ENCODE measurements at places on chromosomes 11 and 22.

DNA sequence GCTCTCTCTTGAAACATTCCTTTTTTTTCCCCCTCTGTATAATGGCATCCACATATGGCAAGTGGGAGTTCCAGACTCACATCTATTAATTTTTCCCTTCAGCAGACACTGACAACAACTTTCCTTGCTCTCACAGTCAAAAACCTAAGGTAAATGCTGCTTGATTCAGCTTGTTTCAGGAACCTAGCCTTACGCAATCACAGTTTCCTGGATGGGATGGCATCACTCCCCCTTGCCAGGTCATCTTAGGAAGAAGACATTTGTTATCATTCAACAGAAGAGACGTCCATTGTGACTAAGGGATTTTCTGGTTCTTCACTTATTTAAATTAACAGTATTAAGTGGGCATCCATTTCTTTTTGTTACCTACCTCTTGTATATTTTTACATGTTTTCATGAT, 112.0 kb upstream of the PDGFD start:
- DNase-seq, result no peak

- no peak for DNase-seq
Measured at GRCh38 chr11:78802058-78802761, 227.5 kb upstream of the NARS2 start.

DNA sequence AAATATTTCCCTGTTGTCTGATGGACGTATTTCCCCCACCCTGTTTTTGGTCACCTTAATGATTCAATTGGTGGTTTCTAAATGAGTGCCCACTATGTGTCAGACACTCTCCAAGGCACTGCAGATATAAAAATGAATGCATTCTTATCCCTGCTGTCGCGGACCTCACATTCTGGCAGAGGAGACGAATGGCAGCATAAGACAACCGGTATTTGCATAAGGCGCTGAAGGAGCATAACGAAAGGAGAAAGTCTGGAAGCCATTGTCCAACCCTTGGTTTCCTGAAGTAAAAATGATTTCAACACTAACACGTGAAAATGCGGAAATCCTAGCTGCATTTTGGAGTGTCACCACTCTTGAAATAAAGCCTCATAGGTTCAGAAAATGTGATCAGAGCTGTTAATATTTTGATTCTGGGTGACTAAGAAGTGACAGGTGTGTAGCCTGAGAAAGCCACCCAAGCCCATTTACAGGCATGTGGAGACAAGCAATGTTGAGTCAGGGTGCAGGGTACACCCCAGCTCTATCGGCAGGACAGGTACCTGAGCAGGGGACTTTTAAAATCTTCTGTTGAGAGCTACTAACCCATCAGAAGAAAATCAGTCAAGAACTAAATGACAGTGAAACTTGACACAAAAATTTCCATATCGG, 10.1 kb upstream of the GAB2 start:
- no peak for DNase-seq

DNA sequence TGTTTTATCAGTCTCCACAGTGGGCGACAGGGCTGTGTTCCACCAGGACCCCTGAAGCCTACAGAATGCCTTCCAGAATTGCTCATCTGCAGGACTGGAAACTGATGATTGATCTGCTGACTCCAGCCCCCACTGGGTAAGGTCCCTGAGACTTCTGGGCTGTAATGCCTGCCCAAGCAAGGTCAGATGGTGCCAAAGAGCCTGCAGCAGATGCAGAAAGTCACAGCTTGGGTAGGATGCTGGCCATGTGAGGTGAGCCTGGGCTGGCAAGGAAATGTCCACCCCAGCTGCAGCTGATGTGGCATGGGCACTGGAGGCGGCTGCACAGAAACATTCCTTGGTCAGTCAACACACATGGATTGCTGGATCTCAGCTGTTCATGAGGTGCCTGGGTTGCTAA, 30.9 kb downstream of the LRRC32 start:
- DNase-seq, result no peak

GRCh38 chr11:120130991-120131760, 6.7 kb downstream of the TRIM29 start:
- no peak for DNase-seq

DNA sequence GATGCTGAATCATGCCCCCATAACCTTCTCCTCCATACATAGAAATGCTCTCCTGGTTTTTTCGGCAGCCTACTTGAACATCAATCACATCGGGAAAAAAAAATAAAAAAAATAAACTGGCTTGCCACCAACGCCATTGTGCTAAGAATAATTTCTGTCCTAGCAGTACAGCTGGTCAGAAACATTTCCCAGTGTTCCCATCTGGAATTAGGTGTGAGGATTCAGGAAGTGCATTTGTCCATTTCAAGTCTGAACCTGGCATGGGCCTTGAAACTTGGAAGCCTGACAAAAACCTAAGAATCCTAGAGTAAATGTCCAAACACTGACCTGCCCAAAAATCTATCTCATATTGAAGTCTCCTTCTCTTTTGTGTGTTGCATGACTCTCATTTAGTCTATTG, 16.6 kb upstream of the NAV2 start:
- DNase-seq, result no peak

GRCh38 chr11:134712228-134713145, 300.4 kb upstream of the B3GAT1 start:
- no peak for DNase-seq

DNA sequence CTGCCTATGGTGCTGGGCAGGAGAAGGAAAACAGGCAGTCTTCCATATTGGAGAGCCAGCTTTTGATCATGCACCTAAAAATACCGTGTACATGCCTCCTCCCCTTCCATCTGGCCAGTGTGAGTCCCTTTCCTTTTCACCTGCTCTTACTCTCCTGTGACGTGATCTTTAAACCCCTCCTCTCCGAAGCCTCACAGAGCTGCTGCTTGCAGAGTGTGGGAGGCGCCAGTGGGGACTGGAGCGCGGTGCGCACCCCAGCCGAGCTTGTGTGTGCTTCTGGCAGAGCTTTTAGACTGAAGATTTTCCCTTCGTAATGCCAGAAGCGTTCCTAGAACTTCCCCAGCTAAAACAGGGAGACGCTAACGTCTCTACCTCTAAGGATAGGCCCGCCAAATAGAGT, 29.8 kb downstream of the MUC6 start:
- DNase-seq, result no peak

- no peak for DNase-seq
Measured at GRCh38 chr11:123690485-123690884, 36.1 kb upstream of the SCN3B start.

DNA sequence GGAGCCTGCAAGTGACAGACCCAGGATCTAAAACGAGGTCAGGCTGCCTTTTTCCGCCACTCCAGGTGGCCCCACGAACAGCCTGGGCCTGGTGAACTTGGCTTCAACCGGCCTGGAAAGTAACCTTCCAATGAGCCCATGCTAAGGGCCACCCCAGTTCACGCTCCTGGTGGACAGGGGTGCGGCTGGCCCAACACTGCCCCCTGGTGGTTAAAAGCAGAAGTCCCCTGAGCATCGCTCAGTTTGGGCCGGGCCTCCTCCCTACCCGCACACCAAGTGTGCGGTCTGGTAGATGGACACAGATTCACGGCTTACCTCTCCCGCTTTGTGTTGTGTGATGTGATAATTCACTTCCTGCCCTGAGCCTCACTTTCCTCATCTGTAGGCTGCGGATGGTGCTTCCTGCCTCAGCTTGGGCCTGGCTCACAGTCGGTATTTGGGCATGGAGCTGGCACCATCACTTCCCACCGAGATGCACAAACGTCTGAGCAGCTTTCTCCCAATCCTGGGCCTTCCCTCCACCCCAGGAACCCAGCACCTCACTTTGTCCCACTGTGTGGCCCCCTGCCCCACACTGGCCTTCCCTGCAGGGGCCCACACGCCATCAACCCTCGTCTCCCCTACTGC, 13.7 kb upstream of the SEC14L3 start:
- DNase-seq, result no peak

DNA sequence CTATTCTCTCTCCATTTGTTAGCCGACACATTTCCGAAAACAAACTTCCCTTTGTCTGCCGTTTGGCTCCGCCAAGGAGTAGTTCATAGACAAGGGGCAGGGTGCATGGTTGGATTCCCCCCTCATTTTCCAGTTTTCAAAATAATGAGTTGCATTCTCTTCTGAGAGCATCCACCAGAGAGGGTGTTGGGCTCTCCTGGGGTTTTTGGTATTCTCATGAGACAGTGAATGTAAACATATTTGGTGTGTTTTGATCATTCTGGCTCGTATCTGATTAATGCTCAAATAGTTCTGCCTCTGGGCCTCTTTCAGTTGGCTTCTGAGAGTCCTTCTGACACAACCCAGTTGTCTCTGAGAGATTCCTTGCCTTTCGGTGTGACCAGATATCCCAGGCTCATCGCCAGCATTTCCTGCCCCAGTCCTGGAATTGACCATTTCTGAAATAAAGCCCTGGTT, 21.7 kb downstream of the GRAMD4 start:
- DNase-seq, result no peak

GRCh38 chr22:22813126-22814075, 74.2 kb upstream of the IGLL5 start:
- no peak for DNase-seq

DNA sequence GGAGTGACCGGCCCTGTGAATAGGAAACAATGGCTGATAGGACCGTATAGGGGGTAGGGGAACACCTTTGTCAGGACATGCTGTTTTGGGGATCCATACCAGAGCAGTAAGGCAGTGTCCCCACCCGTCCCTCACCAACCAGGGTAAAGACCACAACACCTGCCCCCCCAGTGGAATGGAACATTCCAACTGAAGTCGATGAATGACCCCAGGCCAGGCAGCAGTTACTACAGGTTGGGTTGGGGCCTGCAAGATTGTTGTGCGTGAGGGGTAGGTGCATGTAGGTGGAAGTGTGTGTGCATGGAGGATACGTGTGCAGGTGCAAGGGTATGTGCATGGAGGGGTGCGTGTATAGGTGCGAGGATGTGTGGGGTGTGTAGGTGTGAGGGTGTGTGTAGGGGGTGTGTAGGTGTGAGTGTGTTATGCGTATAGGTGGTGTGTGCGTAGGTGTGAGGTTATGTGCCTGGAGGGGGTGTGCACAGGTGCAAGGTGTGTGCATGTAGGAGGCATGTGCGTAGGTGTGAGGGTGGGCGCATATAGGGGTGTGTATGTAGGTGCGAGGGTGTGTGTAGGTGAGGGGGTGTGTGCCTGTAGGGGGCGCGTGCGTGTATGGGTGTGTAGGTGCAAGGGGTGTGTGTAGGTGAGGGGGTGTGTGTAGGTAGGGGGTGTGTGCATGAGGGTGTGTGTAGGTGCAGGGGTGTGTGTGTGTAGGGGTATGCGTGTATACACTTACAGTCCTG, 32.9 kb downstream of the PISD start:
- DNase-seq, result no peak

DNA sequence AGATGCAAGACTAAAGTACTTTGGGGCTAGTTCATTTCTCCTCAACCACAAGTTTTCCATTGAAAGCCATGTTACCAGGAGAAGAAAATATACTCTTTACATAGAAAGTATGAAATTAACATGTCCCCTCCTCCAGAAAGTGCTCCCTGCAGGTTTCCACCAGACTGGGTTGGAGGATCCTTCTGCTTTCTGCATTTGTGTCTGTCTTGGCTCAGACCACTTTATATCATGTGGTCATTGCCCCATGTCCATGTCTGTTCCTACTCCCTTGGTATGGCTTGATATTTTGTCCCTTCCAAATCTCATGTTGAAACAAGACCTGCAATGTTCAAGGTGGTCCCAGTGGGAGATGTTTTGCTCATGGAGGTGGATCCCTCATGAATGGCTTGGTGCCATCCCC, 28.4 kb upstream of the ACER3 start:
- no peak for DNase-seq

GRCh38 chr11:44319552-44320288, 9.8 kb upstream of the ALX4 start:
- no peak for DNase-seq

DNA sequence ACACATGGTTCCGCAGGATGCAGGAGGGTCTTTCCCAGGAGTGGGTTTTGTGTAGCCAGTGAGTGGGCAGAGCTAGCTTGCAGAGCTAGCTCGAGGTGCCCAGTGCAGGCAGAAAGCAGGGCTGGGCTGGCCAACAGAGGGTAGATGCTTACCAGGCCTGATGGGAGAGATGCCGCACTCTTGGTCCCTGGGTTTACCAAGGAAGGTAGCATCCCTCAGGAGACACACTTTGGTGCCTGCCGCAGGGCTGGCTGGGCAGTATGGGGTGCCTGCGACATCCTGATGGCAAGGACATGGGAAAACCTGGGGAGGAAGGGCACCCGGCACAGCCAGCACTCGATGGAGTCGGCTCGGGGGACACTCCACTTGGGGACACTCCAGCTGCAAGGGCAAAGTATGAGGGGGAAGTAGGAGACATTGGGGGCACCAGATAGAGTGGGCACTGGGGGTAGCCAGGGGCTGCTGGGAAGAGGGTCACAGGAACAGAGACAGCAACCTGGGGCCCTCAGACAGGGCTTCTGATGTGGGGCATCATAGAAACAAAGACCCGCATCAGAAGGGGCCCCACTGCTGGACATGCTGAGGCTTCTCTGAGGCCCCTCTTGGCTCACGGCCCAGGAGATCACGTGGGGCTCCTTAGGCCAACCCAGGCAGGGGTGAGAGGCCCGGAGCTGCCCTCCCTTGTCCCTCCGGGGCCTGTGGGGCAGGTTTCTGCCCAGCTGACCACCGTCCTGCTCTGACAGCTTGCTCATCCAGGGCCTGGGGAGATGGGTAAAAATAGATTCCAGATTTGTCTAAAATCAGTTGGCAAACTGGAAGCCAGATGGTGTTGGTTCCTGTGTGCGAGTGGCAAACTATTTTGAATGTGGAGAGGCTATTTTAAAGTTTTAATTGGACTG, 89.8 kb downstream of the MORC2 start:
- DNase-seq, result no peak

DNA sequence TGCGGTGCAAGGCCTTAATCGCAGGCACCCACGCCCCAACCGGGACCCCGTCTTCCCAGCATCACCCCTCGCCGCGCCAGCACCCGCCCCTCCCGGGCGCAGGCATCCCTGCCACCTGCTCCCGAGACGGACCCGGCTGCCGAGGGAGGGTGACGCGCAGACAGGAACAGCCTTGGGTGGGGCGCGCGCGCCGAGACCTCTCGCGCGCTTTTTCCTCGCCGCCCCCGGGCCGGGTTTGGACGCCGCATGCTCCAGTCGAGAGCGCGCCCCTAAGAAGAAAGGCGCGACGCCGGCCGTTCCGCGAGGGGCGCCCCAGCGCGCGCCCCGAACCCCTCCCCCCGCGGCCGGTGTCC, 504 bp downstream of the CFL1 start:
- DNase-seq, result no peak

DNA sequence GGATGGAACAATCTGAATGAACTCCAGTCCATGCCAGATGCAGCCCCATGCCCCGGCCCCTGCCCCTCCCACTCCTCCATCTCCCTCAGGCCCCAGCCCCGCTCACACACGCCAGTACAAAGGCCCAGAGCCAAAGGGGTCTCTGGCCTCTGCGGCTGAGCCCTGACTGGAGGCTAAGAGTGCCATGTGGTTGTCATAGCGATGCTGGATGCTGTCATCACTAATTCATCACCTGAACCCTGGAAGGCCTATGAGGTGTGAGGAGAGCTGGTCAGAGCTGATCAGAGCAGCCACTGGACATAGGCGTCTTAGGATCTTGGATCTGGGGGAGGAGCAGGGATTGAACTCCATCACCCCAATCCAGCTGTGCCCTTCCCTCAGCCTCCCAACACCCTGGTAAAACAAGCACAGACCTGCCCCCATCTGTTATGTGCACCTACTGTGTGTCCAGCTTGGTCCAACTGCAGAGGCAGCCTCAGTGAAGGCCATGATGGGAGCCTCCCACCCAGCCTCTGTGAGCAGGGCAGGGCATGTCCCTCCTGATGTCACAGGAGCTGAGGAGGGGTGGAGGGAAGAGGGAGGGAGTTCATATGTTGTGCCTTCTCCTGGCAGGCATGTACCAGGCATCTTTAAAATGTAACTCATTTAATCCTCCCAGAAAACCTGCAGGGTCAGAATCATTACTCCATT, 16.7 kb downstream of the PDE2A start:
- no peak for DNase-seq

- DNase-seq, result no peak
Measured at GRCh38 chr22:19446603-19447329, 745 bp downstream of the C22orf39 start.
